Suppressor macrophage treated with lipopolysaccharide for 4 hours (primary cell): ENCODE measurements at places on chromosomes 4 and X.
A peak's percentile ranks its signal among the peaks of the same experiment; 100 is the strongest.

DNA sequence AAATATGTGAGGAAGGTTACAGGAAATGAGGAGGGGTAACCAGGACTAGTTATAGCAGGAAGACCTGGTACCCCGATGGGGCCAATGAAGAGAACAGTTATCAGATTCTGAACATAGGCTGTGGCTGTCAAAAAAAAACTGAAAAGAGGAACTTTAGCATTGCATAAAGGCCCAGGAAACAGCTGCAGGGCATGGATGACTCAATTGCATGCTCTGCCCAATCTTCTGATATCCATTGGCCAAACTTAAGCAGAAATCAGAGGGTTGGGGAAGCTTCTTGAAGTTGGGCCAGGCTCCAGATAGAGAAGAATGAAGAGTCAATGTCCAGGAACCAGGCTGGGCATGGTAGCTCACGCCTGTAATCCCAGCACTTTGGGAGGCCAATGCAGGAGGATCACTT, 1222.4 kb upstream of the PRKX start:
- DNase-seq: peak; percentile 77

GRCh38 chr4:184251670-184251980, 34.0 kb upstream of the ENPP6 start:
- peak; percentile 25 for DNase-seq

DNA sequence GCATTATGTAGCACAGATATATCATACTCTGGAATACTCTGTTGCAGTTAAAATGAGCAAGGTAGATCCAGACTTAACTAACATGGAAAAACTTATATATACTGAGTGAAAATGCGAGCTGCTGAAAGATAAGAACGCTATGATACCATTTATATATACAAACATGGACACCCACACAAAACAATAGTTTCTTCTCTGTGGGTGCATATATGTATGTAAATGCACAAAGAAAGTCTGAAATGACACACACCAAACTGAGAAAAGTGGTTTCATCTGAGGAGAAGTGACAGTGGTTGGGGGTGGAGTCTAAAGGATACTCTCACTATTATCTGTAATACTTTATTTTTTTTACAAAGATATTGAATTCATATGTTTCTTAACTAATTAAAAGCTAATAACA, 12.2 kb upstream of the FGF2 start:
- DNase-seq: no peak

- no peak for DNase-seq
Measured at GRCh38 chr4:4919927-4920326, 60.5 kb downstream of the MSX1 start.
